ENCODE measurements at places on chromosomes 7 and 10. TPM values are rescaled to one million over a fixed set of nuclear protein-coding genes. Genes with fewer than 3 reads are reported as not detected.

DNA sequence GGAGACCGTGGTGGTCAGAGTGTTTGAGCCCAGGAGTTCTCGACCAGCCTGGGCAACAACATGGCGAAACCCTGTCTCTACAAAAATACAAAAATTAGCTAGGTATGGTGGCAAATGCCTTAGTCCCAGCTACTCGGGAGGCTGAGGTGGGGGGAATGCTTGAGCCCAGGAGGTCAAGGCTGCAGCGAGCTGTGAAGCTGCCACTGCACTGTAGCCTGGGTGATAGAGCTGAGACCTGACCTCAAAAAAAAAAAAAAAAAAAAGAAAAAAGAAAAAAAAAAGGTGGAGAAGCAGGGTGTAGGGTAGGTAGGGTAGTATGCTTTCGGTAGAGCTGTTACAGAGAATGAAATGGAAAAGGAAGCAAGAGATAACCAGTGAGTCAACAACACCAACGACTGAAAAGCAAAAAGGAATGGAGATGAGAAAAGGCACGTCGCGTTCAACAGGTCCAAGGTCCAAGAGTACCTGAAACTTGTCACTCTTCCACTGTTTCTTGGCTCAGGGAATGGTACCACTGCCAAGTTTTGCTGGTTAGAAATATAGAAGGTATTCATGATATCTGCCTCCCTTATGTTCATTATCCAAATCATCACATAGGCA is 4.3 kb upstream of the RSBN1L start:
- peak; percentile 60 for DNase-seq

GRCh38 chr10:95374597-95375209 is 83.9 kb upstream of the PDLIM1 start:
- DNase-seq = peak; percentile 81

The HTR5A gene
- total RNA-seq = not detected

- DNase-seq = no peak
Observed at GRCh38 chr10:126734967-126735366, 64.5 kb upstream of the C10orf90 start.
